ENCODE measurements at places on chromosomes 5 and 9. TPM values are rescaled to one million over a fixed set of nuclear protein-coding genes. Genes with fewer than 3 reads are reported as not detected.

The PAPPA gene
- 33.9 TPM for total RNA-seq

The ZNF879 gene
- total RNA-seq = 0.81 TPM

The ADAMTS12 gene
- 7.6 TPM for total RNA-seq

The NR2F1 gene
- total RNA-seq = 4.3 TPM

The SHISAL2B gene
- not detected for total RNA-seq

The ADAMTS16 gene
- total RNA-seq = 1.4 TPM

The SNCAIP gene
- total RNA-seq = not detected

The SH2D3C gene
- 0.06 TPM for total RNA-seq

The SPATA9 gene
- total RNA-seq = not detected

The GRXCR2 gene
- total RNA-seq = not detected

The SCGB3A2 gene
- not detected for total RNA-seq

The SLC25A25 gene
- total RNA-seq = 7.0 TPM

The SPAAR gene
- total RNA-seq = 0.20 TPM

The PCDHGB7 gene
- total RNA-seq = 0.06 TPM

The WWC1 gene
- total RNA-seq = 91.1 TPM

The CDC20B gene
- 0.08 TPM for total RNA-seq

The TXN gene
- 1,573 TPM for total RNA-seq

The IL5 gene
- total RNA-seq = 0.47 TPM

The DIRAS2 gene
- total RNA-seq = 0.02 TPM

The CD72 gene
- total RNA-seq = 0.39 TPM

The DOCK8 gene
- total RNA-seq = 0.31 TPM

The ZNF300 gene
- 2.7 TPM for total RNA-seq

The C5orf47 gene
- 0.07 TPM for total RNA-seq

The PCDHGB5 gene
- 2.5 TPM for total RNA-seq

The ERCC8 gene
- total RNA-seq = 11.0 TPM

The CATSPER3 gene
- 0.48 TPM for total RNA-seq

The MORN5 gene
- not detected for total RNA-seq

The SLC36A3 gene
- not detected for total RNA-seq

The F2RL1 gene
- 215 TPM for total RNA-seq

The CNOT6 gene
- 23.2 TPM for total RNA-seq

The ENHO gene
- 1.9 TPM for total RNA-seq

The PCDHA9 gene
- not detected for total RNA-seq

The FOXD4 gene
- 0.34 TPM for total RNA-seq

The LECT2 gene
- total RNA-seq = not detected

The STX17 gene
- total RNA-seq = 10.4 TPM

The NTMT1 gene
- total RNA-seq = 91.1 TPM

The DOK3 gene
- 3.9 TPM for total RNA-seq

The SPINK7 gene
- total RNA-seq = not detected

The CDH18 gene
- total RNA-seq = not detected

The PCDHGA6 gene
- total RNA-seq = 0.12 TPM

The CYSRT1 gene
- total RNA-seq = 4.7 TPM

Measured in A549 treated with dexamethasone at 1 μM for 4 hours (cell line).